Stimulated activated effector memory CD8-positive, alpha-beta T cell treated with anti-CD3 and anti-CD28 coated beads, Interleukin-12 subunit alpha, Interleukin-12 subunit beta, amount 100 ng/mL, for 72 hours (primary cell): ENCODE measurements at places on chromosomes 16 and 17.

- DNase-seq = peak; percentile 70
Measured at GRCh38 chr17:68349157-68349556, 57.9 kb downstream of the ARSG start.

- DNase-seq = peak; percentile 69
Measured at GRCh38 chr17:17783116-17783824, 53.5 kb downstream of the SREBF1 start.

GRCh38 chr17:38719289-38719942 is 10.7 kb upstream of the CISD3 start:
- DNase-seq = no peak

GRCh38 chr17:42672038-42672437 is 4.8 kb downstream of the PLEKHH3 start:
- no peak for DNase-seq

DNA sequence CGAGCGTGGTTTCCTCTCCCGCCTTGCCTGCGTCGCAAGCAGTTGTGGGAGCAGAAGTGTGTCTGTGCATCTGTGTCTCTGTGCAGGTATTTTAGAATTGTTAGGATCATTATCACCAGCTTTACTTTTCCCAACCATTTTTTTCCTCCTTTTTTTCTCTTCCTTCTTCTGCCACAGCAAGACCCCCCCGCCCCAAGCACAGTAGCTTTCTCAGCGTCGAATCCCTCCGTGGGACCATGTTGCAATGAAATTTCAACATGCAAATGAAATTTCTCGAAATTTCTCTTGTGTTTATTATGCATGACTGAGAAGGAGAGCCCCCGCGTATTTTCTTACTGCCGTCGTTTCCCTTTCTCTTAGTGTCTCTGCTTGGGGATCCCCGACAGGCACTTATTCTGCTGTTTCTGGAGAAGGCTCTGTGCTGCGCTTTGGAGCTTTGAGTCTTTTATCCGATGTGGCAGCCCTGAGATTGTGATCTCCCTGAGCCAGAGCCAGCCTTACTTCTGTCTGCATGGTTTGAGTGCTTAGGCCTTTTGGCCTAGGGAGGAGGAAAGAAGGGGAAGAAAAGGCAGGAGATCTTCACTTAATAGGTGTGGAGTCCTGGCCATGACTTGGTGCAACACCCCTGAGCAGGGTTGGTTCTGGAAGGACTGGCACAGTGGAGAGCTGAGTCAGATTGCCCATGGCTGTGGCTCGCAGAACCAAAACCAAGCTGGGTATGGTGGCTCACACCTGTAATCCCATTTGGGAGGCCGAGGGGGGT is 5.0 kb downstream of the ARMC7 start:
- no peak for DNase-seq

- no peak for DNase-seq
Measured at GRCh38 chr17:30554839-30555751, 77.9 kb downstream of the GOSR1 start.

DNA sequence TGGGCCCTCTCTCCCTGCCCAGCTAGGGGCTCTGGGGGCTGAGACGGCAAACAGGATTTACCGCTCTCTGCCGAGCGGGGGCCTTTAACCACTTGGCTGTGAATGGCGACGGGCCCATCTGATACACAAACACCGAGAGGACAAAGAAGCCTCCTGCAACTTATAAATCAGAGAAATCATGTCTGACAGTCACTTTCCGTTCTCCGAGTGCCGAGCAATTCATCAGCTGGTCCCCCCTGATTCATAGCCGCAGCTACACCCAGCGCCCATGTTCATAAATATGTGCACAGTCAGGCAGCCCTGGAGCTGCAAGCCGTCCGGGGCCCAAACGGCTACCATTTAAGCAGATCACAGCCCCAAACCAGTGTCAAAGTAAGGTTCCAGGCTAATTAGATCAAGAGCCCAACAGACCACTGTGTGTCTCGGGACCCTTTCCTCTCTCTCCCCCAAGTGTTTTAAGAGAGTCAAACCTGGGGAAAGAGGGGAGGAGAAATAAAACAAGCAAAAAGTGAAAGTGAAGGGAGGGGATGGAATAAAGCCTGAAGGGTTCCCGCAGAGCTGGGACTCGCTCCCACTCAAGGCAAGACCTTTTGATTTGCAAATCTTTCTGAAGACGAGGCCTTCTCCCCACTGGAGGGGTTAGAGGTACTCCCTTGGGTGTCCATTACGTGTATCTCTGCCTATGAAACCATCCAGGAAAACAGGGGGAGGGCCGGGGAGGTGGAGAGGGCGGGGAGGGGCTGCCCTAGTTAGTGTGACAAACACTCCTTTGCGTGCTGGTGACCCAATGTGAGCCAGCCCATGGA is 154.7 kb downstream of the C16orf78 start:
- DNase-seq = no peak

GRCh38 chr17:1190751-1191331 is 11.1 kb upstream of the ABR start:
- DNase-seq = no peak

GRCh38 chr16:68367891-68368290 is 57.1 kb downstream of the PRMT7 start:
- no peak for DNase-seq

DNA sequence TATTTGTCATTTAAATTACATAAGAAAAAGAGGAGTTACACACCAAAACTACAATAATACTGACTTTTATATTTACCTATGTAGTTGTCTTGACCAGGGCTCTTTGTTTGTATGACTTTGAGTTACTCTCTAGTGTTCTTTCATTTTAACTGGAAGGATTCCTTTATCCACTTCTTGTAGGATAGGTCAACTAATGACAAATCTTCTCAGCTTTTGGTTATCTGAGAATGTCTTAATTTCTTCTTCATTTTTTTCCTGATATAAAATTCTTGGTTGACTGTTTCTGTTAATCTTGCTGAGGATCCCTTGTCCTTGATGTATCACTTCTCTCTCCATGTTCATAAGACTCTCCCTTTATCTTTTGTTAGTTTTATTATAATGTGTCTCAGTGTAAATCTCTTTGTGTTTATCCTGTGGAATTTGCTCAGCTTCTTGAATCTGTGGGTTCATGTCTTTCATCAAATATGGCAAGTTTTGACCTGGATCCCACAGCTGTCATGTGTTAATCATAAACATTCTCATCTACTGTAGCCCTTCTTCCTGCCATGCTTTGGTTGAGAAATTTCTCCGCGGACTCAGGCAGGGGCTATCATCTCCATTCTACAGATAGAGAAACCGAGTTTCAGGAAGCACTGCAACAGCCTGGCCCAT is 5.4 kb downstream of the PRSS41 start:
- DNase-seq = no peak

- DNase-seq = no peak
Measured at GRCh38 chr16:17339764-17340541, 130.8 kb downstream of the XYLT1 start.

DNA sequence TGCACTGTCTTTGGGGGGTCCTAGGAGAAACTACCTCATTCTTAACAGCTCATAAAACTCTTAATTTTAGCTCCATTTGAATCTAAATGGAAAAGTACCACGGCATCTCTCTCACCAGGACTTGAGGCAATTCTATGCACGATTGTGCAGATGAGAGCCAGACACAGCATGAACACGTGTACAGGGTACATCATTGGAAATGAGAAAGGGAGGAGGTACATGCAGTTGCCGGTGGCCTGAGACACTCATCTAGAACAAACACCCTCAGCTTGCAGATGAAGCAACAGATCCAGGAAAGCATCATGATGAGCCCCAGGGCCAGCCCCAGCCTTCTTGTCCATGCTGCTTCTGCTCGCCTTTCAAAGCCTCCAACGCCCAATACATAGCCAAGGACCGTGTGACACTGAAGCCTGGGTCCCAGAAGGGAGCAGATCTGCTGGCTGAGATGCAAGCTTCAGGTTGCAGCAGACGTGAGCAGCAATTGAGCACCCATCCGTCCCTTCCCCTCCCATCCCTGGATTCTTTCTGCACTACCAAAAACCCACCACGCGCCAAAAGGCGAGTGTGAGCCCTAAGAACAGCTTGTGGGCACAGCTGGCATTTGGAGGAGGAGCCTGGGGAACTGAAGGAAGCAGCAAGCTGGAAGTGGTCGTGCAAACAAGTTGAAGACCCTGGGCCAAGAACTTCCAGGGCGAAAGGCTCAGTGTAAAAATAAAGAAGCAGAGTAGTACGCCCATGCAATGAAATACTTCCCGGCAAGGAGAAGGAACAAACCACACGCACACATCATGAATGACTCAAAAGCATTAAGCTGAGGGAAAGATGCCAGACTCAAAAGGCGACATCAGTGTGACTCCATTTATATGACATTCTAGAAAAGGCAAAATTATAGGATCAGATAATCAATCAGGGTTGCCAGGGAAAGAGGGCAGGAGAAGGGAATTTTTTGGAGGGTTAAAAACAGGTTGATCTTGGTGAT is 7.3 kb upstream of the RCVRN start:
- no peak for DNase-seq

- DNase-seq = no peak
Measured at GRCh38 chr17:7175330-7175733, 3.8 kb downstream of the ASGR1 start.

- DNase-seq = no peak
Measured at GRCh38 chr17:676060-676700, 38.5 kb downstream of the VPS53 start.

- DNase-seq = peak; percentile 94
Measured at GRCh38 chr17:49407981-49408501, 6.6 kb downstream of the PHB1 start.

DNA sequence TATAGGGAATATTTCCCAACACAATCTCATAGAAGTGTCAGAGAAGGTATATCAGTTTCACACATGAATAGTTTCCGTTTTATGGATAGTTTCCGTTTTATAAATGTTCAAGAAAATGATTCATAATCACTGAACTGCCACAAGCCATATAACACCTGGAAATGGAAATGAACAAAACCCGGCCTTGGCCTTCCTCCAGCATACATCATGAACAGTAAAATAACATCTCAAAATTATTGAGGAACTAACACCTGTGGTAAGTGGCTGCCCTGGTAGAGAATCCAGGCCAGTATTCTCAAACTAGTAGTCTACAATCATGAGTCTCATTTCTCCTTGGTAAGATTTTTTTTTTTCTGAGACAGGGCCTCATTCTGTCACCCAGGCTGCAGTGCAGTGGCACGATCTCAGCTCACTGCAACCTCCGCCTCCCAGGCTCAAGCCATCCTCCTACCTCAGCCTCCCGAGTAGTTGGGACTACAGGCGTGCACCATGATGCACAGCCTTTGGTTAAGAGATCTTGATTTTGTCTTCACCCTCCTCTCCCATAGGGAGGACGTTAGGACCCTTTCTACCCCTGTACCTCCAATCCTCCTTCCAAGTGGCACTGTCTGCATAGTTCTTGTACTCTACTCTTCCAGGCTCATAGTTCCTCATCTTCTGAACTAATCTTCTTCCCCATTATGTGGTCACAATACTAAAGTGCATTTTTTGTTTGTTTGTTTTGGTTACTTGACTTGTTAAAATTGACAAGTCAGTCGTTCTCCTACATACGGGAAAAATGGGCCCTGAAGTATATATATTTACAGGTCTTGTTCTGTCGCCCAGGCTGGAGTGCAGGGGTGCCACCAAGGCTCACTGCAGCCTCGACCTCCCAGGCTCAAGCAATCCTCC is 15.0 kb upstream of the RGS9 start:
- peak; percentile 68 for DNase-seq
